ENCODE measurements at places on chromosomes 16 and 17.

- no peak for DNase-seq
Measured at GRCh38 chr17:9101356-9101755, 80.0 kb downstream of the NTN1 start.

GRCh38 chr17:43517161-43517560 lies 29.0 kb downstream of the ETV4 start:
- DNase-seq, result no peak

GRCh38 chr16:29313559-29314048 lies 92.9 kb downstream of the NPIPB11 start:
- no peak for DNase-seq

- DNase-seq, result no peak
Measured at GRCh38 chr16:73321853-73322252, 273.9 kb upstream of the ZFHX3 start.

DNA sequence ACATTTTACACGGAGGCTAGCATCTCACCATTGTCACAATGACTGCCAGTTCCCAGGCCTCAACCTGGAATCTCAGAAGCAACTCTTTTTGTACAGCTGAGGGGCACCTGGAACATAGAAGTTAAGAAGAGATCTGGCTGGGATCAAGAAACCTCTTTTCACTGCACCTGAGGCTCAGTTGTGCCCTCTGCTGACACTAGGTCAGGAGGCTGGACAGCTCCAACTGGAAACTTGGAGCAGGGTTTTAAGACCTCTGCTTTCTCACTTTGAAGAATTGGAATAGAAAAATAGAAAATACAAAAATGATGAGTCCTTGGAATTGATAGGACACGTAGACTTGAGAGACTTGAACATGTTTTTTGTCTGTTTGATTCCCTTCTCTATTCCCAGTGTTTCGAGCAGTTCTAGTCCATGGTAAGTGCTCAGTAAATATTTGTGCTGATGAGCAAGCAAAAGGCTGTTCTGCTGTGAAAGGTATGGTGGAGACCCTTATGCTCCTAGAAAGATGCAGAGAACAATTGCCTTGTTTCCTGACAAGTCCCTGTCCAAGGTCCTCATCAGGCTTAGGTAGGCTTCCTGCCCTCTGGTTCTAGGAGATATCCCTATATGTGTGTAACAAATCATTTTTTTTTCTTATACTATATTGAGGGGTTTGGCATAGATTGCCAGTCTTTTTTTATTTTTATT lies 13.6 kb upstream of the PPM1D start:
- no peak for DNase-seq

- no peak for DNase-seq
Measured at GRCh38 chr16:86585821-86586611, 7.7 kb downstream of the FOXL1 start.

- peak; percentile 92 for DNase-seq
Measured at GRCh38 chr16:4679850-4680636, 13.3 kb upstream of the NUDT16L1 start.

- DNase-seq, result no peak
Measured at GRCh38 chr16:31487071-31487719, 4.3 kb downstream of the SLC5A2 start.

DNA sequence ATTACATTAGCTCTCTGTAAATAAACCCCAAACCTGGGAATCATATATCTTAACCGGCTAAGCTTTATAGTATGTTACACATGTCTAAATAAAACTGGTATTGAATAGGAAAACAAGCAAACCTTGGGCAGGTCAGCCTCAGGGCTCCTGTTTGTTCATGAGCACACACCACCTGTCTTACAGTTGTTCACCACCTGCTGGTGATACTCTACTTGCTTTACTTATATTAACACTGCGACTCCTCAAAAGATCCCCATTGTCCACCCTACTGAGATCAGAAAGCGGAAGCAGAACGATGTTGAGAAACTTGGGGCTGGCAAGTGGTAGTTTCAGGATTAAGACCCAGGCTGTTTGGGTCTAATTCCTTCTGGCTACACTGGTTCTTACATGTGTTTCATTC lies 16.4 kb downstream of the CDH13 start:
- no peak for DNase-seq
